HS-27A (cell line): ENCODE measurements at places on chromosomes 3 and 15.
A peak's percentile ranks its signal among the peaks of the same experiment; 100 is the strongest.

- DNase-seq, result no peak
These were observed 58.7 kb downstream of the IFT80 start for GRCh38 chr3:160340351-160340750.

DNA sequence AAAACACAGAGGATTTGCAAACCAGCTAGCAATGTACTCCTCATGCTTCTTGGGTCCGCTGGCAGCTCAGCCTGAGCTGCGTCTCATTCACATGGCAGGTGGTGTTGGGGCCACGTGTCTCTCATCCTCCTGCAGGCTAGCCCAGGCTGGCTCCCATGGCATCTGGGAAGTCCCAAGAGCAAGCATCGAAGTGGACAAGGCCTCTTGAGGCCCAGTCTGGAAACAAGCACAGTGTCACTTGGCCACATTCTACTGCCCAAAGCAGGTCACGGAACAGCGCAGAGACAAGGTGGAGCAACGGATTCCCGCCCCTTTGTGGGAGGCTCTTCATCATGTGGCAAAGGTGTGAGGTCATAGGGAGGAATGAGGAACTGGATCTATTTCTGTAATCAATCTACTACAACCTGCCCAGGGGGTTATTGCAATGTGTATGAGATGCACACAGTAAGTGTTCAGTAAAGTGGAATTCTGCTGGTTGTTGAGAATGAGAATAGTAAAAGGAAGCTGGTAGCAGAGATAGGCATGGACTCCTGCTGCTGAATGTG lies 128.3 kb downstream of the TPRA1 start:
- DNase-seq, result no peak

DNA sequence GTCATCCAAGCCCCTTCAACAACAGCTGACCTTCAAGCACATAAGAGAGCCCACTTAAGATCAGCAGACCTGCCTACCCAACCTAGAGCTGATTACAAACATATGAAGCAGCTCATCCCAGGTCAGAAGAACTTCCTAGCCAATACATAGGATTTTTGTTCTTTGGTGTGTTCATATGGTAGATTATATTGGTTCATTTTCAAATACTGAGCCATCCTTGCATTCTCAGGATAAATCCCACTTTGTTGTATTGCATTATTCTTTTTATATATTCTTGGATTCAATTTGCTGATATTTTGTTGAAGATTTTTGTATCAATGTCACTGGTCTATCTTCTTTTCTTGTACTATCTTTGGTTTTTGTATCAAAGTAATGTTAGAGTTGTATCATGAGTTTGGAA lies 107.3 kb upstream of the STT3B start:
- no peak for DNase-seq

- DNase-seq, result no peak
These were observed 24.6 kb downstream of the CA12 start for GRCh38 chr15:63357061-63357460.

- DNase-seq, result no peak
These were observed 311.5 kb upstream of the THBS1 start for GRCh38 chr15:39269352-39269751.

DNA sequence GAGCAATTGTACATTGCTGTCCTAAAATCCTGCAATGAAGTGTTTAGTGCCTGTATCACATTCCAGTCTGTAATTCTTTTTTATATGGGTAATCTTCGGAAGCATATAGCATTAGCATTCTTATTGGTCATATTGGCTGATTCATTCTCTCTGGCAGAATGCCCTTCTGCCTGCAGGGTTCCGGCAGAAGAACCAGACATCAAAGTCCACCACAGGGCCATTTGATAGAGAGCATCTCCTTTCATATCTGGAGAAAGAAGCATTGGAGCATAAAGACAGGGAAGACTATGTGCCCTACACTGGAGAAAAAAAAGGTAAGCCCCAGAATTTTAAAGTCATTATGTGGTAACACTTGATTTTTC lies 39.6 kb downstream of the TMOD3 start:
- DNase-seq, result peak; percentile 79

GRCh38 chr3:101383156-101383575 lies 62.8 kb upstream of the IMPG2 start:
- no peak for DNase-seq

- DNase-seq, result peak; percentile 17
These were observed 148.6 kb upstream of the MME start for GRCh38 chr3:154931484-154931883.

- peak; percentile 91 for DNase-seq
These were observed 154.8 kb downstream of the PLCL2 start for GRCh38 chr3:17039594-17039993.

DNA sequence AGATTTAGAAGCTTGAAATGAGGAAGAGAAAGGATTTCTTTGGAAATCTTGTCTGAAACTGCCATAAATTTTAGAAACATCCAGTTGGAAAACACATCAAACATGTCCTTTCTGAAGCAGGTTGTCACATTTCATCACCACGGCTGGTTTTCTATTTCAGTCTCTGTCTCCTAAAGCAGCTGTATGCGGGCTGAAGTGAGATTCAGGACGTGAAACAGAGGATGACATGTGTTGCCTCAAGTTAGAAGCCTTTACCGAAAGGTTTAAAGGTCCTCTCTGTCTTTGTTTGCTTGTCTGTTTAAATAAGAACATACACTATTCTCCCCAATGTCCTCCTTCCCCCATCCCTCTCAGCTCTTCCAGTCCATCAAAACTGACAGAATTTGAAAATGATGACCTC lies 141.9 kb downstream of the SQOR start:
- no peak for DNase-seq

DNA sequence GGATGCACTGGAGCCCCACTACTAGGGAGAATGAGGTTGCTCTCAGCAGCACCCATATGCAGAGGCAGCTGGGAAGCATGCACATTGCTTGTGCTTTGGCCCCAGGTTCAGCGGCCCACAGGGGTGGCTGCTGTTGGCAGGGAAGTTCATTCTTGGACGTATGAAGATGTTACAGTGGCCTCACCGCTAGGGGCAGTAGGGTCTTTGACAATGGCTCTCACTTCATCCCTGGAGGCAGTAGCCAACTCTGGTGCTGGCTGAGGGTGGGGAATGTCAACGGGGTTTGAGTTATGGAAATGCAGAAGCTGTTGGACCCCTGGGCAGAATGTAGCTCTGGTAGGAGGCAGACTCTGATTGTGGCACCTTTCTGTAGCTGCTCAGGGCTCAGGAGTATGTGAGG lies 279.9 kb downstream of the SCAPER start:
- no peak for DNase-seq

GRCh38 chr3:134721214-134721613 lies 70.4 kb upstream of the KY start:
- no peak for DNase-seq

GRCh38 chr15:57667171-57667849 lies 39.2 kb upstream of the POLR2M start:
- DNase-seq, result peak; percentile 73

DNA sequence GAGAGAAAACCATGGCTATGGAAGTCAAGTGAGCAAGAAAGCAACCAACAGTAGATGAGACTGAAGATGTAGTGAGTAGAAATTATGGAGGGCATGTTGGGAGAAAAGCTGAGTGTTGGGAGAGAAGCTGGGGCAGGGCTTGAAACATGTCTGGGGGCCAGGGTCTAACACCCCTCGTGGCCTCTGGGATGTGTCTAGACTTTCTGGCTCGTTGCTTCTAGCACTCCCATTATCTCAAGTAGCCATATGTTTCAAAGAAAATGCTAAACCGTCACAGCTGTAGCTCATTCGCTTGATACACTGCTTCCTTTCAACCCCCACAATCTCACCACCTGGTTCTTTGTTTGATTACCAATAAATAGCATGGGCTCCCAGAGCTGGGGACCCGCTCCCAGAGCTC lies 83.8 kb upstream of the BCHE start:
- no peak for DNase-seq

DNA sequence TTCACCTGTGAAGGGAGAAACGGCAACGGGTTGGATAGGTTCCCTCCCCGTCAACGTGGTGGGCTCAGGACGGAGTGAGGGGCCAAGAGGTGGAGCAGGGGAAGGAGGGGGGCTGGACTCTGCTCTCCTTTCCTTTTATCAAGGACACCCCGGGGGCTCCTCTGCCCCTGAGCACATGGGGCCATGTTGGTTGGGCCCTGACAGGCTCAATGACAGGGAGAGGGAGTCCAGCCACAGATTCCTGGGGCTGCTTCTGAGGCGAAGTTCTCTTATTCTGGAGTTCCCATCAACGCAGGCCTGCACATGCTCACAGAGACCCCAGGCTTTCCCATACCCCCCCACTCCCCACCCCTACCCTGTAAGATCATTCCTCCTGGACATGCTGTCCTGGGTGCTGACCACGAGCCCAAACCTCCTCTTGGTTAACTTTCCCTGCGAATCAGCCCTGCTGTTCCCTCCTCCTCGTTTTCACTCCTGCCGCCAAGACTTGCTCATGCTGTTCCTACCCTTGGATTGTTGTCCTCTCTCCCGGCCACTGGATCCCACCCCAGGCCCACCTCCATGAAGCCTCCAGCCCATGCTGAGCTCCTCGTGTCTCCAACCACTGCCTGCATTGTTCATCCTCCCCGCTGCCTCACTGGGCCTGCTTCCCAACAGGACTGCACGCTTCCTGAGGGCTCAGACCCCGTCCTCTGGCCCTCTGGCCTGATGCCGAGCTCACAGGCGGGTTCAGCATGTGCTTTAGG lies 61.2 kb downstream of the SENP2 start:
- DNase-seq, result no peak

GRCh38 chr3:10417847-10418246 lies 87.5 kb downstream of the ATP2B2 start:
- no peak for DNase-seq

DNA sequence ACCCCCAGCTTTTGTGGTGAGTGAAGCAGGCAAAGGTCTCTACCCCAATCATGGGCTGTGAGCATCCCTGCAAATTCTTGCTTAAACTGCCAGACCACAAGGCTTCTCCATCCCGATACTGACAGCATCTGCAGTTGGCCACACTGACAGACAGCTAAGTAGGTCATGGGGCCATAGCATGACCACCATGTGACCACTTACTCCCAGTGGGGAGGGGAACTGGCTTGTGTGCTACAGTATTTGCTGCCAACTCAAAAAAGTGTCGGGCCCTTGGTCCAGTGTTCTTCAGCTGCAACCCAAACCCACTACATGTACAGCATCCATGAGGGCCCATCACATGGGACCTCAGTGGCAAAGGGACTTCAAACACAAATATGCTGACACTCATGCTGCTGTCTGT lies 103.4 kb downstream of the SEC22A start:
- no peak for DNase-seq

GRCh38 chr3:129101370-129102138 lies 20.1 kb downstream of the RAB43 start:
- DNase-seq, result no peak

GRCh38 chr3:53111822-53112221 lies 18.4 kb downstream of the RFT1 start:
- no peak for DNase-seq

DNA sequence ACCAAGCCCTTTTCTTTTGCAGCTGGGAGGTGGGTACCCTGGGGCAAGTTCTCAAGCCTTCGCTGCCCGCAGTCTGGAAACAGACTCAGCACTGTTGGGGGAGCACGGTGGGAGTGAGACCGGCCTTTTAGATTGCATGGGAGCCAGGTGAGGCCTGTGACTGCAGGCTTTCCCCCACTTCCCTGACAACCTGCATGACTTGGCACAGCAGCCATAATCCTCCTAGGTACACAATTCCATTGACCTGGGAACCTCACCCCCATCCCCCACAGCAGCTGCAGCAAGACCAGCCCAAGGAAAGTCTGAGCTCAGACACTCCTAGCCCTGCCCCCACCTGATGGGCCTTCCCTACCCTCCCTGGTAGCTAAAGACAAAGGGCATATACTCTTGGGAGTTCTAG lies 52.2 kb upstream of the CCDC80 start:
- DNase-seq, result no peak

- no peak for DNase-seq
These were observed 48.7 kb downstream of the EFCAB12 start for GRCh38 chr3:129379582-129380358.

DNA sequence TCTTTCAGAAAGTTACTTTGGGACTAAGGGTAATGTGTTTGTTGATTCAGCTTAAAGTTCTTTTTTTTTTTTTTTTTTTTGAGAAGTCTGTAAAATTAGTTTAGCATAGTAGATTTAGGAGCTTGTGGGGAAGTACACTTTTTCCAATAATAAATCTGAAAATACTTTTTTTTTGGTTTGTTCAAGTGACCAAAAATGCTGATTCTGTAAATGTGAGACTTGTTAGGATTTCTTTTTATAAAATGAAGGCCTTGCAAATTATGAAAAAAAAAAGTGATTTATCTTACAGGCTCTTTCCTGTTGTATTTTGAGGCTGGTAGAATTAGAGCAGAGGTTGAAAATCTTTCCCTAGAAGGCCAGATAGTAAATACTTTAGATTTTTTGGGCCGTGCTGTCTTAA lies 7.6 kb downstream of the OXNAD1 start:
- DNase-seq, result no peak
